AG04450 (cell line): ENCODE measurements at places on chromosomes 11 and 22.

- no peak for DNase-seq
Observed at GRCh38 chr22:37526376-37526775, 7.2 kb upstream of the CARD10 start.

DNA sequence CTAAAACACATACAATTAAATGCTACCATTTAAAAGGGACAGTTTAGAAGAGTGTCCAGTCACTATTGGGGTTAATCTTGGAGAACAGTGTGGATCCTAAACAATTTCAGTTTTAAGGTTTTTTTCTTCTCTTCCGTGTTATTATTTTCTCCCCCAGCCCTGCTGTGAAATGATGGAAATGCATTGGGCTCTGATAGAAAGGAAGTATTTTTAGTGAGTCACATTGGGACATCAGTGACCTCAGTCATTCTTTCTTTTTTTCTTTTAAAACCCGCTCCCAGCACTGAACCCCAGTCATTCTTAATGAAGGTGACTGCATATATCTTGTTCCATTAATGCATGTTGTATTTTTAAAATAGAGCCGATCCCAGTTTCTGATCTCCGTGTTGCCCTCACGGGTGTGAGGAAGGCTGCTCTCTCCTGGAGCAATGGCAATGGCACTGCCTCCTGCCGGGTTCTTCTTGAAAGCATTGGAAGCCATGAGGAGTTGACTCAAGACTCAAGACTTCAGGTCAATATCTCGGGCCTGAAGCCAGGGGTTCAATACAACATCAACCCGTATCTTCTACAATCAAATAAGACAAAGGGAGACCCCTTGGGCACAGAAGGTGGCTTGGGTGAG lies 93.2 kb upstream of the OR4B1 start:
- DNase-seq, result no peak

- no peak for DNase-seq
Observed at GRCh38 chr11:132099692-132100091, 729.3 kb downstream of the NTM start.

DNA sequence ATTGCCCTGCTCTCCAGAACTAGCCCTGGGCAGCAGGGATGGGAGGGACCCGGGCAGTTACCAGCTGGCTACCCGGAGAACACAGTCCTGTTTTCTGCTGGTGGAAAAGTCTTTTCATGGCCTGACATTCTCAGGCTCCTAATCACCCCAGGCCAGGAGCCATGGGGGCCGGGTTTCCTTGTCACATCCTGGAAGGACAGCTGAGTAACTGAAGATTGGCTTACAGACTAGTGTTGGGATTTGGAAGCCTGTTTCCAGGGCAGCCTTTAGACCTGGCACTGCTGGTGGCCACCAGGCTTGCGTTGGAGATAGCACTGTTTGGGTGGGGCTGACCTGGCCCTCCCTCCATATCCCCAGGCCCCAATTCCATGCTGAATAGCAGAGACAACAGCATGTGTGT lies 349.0 kb downstream of the CTTN start:
- DNase-seq, result no peak

DNA sequence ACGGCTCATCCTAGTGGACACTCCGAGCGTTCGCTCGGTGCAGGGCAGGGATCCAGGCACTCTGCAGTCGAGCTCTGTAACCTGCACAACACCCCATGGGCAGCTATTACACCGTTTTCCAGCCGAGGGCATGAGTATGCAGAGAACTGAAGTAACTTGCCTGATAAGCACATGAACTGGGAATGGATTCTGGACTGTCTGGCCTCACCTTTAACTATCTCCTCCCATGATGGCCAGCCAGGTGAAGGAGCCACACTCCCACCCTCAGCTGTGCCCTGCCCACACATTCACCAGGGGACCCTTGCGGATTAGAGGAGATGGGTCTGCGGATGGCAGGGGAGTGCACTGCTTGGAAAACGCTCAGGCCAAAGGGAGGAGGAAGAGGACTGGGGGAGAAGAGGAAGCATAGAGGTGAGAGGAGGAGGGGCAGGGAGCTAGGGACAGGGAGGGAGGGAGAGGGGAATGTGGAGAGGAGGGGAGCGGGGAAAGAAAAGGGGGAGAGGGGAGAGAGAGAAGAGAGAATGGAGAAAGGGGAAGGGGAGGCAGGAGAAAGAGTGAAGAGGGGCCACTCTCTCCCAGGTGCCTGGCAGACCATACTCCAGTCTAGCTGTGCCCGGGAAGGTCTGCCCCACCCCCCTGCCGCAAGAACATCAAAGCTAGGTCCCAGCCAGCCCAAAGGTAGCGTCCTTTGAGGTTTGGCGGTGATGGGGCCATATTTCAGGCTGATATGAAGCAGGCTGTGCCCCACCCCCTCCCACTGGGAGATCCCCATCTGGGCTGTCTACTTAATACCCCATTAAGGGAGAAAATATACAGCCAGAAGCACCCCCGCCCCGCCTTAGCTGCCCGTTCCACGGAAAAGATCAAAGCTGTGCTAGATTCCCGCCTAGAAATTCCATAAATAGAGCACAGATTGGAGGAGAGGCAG lies 33.2 kb upstream of the TCF20 start:
- DNase-seq, result no peak

- no peak for DNase-seq
Observed at GRCh38 chr11:63599211-63600122, 14.8 kb downstream of the PLAAT3 start.

- DNase-seq, result no peak
Observed at GRCh38 chr11:66971488-66971887, 3.6 kb upstream of the C11orf86 start.

- no peak for DNase-seq
Observed at GRCh38 chr22:48662476-48663135, 1165.1 kb downstream of the BRD1 start.

DNA sequence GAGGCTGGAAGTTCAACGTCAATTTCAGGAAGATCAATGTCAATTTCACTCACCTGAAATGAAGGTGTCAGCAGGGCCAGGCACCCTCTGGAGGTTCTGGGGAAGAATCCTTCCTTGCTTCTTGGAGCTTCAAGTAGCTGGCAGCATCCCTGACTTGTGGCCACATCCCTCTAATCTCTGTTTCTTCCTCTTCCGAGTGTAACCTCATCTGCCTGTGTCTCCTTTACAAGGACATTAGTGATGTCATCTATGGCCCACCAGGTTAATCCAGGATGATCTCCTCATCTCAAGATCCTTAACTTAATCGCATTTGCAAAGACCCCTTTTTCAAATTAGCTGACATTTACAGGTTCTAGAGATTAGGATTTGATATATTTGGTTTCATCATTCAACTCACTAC lies 240.8 kb upstream of the MTNR1B start:
- DNase-seq, result no peak

DNA sequence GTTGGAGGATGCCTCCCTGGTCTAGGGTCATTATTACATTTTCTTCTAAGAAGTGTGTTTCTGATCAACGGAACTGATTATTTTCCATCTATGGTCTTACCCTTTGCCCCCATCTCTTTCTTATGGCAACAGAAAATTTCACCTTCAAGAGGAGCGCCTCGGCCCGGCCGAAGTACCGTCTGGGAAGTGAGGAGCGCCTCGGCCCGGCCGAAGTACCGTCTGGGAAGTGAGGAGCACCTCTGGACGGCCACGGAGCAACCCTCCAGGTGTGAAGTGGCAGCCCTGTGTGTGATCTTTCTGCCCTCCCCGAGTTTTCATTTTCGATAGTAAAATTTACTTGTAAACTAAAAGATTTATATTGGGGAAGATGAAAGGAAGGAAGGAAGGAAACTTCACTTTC lies 3.1 kb upstream of the APOBEC3C start:
- no peak for DNase-seq

DNA sequence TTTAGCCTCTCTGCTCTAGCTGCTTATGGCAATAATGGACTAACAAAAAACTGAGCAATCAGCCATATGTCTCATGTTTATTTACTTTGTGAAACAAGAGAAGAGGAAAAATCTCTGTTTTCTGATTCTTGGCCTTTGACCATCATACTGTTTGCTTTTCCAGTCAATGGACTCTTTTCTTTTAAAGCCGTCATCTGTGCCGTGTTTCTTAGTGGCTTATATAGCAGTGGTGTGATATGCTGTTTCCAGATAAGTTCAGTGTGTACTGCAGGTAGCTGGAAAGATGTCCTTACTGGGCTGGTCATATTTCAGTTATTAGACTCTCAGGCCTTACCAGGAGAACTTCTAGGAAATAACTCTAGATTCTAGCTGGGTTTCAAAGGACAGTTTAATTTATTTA lies 33.6 kb upstream of the TECTA start:
- peak; percentile 20 for DNase-seq

- DNase-seq, result no peak
Observed at GRCh38 chr11:10295064-10295901, 1.3 kb upstream of the SBF2 start.

DNA sequence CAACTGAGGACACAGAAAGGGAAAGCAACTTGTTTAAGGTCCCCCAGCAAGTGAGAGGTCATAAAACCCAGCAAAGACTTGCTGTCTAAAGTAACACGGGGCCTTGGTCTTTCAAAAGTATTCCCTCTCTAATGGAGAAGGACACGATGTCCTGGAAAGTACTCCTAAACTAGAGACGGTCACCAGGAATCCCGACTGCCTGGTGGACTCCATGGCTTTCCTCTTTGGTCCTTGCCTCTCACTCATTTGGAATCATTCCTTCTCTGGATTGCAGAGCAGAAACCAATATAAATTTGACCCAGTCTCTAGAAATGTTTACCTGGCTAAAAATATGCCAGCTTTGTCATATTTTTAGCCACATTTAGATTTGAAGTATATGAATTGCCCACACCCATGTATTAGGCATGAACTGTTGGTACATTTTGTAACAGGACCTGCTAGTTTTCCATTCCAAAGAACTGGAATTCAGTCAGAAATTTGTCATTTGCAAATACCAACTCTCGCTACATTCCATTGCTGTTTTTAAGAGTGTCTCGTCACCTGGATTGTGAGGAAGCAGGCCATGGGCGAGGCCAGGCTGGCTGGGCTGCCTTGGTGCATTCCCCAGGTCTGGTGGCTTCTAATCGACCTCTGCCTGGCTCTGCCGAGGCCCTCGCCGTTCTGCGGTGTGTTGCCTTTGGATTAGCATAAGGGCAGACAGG lies 12.9 kb downstream of the NAV2 start:
- DNase-seq, result no peak

DNA sequence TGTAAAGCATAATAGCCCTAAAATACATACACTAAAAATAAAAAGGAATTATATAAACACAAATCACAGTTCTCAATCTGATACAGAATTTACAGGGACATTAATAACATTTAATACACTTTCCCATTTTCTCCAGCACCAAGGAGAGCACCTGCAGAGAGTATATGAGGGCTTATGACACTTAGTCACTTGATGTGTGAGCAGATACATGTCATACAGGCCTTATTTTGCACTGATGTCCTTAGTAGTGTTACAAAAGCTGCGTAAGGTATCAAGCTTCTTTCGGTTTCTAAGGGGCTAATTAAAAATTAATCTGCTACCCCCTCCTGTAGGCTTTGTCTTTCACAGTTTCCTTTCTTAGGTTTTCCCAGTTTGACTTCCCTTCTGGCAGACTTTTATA lies 61.3 kb downstream of the TRIM44 start:
- DNase-seq, result no peak

- DNase-seq, result no peak
Observed at GRCh38 chr11:69287968-69288882, 5.7 kb upstream of the MYEOV start.

- DNase-seq, result no peak
Observed at GRCh38 chr11:82225930-82226329, 507.7 kb downstream of the FAM181B start.

- peak; percentile 50 for DNase-seq
Observed at GRCh38 chr11:74138021-74138420, 32.8 kb downstream of the C2CD3 start.

DNA sequence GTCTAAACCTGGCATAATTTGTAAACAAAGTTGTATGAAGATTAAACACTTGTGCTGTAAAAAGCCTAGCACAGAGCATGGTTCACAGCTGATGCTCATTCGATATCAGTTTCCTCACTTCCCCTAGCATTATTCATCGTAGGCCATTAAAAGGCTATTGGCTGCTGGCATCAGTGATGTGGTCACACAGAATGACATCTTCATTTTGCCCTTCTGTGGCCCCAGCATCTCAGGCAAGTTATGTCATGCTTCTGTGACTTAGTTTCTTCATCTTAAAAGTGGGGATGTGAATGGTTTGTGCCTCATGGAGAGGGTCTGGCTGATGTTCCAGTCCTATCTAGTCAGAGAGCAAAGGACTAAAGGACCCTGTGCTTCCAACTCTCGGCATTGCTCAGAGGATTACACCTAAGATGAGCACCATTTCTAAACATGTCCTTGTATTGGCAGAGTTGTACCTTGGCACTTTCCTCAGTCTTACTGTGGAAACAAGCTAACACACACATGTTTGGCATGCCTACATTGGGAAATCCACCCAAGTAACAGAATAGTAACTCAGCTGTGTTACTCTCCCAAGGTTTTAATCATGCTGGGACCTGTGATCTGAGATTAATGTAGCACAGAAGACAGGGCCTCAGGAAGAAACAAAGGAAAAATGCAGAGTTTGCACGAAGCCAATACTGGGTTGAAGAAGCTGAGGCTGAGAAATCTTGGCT lies 83.5 kb upstream of the OR9Q1 start:
- no peak for DNase-seq

DNA sequence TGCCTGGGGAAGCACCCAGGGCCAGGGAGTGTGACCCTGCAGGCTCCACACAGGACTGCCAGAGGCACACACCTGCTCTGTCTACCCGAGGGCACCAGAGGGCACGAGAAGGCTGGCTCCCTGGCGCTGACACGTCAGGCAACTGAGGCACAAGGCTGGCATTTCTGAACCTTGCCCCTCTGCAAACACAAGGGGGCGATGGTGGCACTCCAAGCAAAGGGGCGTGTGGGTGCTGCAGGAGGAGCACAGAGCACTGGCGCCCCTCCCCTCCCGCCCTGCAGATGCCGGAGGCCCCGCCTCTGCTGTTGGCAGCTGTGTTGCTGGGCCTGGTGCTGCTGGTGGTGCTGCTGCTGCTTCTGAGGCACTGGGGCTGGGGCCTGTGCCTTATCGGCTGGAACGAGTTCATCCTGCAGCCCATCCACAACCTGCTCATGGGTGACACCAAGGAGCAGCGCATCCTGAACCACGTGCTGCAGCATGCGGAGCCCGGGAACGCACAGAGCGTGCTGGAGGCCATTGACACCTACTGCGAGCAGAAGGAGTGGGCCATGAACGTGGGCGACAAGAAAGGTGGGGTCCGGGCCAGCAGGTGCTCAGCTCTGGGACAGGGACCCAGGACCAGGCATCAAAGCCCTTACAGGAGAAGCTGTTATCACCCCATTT lies 20.8 kb upstream of the TXNRD2 start:
- DNase-seq, result no peak
